ENCODE measurements at places on chromosomes 3 and 15.

DNA sequence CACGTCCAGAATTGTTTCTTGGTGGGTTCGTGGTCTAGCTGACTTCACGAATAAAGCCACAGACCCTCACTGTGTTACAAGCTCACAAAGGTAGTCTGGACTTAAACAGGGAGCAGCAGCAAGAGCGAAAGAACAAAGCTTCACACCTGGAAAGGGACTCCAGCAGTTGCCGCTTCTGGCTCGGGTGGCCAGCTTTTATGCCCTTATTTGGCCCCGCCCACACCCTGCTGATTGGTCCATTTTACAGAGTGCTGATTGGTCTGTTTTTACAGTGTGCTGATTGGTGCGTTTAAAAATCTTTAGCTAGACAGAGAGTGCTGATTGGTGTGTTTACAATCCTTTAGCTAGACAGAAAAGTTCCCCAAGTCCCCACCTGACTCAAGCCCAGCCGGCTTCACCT, 194.2 kb upstream of the NDN start:
- no peak for DNase-seq

DNA sequence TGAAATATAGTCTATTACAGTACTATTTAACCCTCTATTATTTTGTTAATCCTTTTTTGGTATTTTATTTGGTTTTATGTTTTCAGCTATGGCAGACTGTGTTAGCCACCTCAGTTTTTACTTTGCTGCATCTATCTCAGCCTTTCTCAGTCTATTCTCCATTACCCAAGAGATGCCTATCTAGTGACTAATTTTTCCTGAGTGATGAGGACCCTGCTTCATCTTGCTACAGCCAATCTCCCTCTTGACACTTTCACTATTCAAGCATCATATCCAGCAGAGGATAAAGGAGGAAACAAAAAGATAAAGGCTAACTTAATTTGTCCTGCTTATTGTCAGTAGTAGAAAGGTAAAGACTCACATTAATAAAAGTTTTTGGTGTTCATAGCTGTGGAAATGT, 141.8 kb upstream of the NECTIN3 start:
- DNase-seq, result no peak

- DNase-seq, result no peak
Observed at GRCh38 chr3:129656659-129657247, 50.3 kb upstream of the PLXND1 start.

DNA sequence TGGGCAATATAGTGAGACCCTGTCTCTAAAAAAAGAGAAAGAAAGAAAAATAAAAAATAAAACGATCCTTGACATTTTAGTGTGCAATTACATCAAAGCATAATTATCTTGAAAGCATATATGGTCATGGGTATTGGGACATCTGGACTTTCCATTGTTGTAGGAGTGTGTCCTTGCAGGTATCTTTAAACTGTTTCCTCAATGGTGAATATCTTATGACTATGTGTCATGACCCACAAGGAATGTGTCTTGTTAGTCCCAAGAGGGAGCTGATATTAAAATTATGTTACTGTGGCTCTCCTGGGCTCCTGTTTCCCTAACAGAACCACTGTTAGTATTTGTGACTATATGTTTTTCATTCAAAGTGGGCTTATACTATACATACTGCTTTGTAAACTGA, 26.6 kb downstream of the EIF1B start:
- no peak for DNase-seq

DNA sequence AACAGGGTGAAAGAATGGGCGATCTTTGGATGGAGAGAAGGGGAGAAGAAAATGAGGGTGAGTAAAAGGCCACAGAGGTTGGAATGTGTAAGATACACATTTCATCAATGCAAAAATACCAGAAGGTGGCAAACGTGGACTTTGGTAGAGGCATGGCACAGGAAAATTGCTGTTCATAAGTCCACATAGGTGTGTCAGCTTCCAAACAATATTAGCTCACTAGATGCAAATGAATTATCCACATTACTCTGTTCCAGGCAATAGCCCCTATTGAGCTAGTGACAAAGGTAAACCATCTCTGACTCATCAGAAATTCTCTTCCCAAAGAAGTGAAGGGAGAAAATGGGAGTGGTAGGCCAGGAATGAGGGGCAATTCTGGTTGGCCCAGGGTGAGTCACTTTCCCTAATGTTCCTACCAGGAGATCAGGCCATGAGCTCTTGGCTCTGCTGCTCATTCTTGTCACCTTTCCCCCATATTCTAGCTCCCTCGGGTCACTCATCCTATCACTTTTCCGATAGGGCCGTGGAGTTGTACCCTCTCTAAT, 19.9 kb downstream of the ACKR2 start:
- DNase-seq, result no peak

GRCh38 chr3:14305324-14305723, 97.1 kb upstream of the SLC6A6 start:
- no peak for DNase-seq

DNA sequence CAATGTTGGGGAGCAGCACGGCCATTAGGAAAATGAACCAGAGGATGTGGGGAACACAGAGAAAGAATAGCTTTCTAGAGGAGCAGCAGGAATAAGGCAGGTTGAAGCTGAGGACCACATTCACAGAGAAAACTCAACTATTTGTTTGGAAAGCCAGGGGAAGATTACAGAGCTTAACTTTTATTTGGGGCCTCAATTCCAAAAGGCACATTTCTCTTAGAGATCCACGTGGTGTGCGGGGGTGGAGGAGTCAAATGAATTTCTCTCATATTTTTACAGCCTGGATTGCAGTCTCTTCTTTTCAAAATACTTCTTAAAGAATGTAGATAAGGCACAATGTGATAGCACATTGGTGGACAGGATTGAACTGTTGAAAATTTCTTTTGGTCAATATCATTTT, 253.7 kb downstream of the ROBO1 start:
- DNase-seq, result no peak

DNA sequence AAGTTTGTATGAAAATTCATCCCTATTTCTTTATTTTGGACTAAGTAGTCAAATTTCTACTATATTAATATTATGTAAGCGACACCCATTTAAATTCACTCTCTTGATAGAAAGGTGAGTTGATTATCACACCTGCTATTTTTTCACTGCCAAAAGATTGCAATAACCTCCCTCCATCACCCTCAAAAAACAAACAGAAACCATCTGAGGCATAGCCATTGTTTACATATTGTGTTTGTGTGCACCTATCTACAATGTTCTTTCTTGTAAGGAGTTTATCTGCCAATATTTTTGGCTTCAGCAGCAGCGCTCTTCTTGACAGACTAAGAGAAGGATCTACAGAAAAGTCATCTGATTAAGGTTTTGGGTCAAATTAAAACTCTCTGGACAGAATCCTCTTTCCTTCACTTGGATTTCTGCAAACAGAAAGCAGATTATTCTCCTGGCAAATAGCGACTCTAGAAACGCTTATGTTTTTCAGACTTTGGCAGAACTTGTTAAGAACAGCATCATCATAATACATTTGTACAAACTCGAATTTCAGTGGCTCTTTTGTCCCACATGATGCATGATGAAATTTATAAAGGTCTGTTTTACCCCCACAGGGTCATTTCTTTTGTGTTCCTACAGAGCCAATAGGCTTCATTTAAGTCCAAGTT, 48.6 kb downstream of the KCNMB2 start:
- no peak for DNase-seq

DNA sequence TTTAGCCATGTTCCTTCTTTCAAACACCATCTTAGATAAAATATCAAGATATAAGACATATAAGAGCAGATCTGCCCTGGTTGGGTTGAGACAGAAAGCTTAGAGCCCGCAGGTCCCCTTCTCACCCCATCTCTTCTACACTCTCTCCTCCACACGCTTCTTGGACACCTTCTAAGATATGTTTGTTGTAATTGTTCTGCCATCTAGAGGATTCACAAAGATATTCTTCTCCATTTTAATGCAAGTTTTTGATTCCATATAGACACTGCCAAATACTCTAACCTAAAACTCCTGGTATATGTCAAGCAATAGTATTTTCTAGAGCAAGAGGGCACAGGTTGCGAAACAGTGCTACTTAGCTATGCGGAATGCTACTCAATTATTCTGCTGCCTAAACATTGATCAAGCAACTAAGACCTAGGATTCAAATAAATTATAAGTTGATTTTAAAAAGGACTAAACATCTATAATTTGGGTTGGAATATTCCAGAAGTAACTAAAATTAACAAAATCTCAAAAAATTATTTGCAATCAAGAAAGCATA, 6.8 kb downstream of the CHRM5 start:
- DNase-seq, result no peak

Data from stimulated activated CD4-positive, alpha-beta T cell treated with anti-CD3 and anti-CD28 coated beads, Interleukin-12 subunit alpha, Interleukin-12 subunit beta, amount 100 ng/mL, for 4 hours (primary cell).